Cardiac septum (tissue), 1 donor: ENCODE measurements at places on chromosomes 11 and 22. TPM values are rescaled to one million over a fixed set of nuclear protein-coding genes. Genes with fewer than 3 reads are reported as not detected.

- DNase-seq, result no peak
These were observed 11.8 kb downstream of the IL10RA start for GRCh38 chr11:117997823-117998579.

DNA sequence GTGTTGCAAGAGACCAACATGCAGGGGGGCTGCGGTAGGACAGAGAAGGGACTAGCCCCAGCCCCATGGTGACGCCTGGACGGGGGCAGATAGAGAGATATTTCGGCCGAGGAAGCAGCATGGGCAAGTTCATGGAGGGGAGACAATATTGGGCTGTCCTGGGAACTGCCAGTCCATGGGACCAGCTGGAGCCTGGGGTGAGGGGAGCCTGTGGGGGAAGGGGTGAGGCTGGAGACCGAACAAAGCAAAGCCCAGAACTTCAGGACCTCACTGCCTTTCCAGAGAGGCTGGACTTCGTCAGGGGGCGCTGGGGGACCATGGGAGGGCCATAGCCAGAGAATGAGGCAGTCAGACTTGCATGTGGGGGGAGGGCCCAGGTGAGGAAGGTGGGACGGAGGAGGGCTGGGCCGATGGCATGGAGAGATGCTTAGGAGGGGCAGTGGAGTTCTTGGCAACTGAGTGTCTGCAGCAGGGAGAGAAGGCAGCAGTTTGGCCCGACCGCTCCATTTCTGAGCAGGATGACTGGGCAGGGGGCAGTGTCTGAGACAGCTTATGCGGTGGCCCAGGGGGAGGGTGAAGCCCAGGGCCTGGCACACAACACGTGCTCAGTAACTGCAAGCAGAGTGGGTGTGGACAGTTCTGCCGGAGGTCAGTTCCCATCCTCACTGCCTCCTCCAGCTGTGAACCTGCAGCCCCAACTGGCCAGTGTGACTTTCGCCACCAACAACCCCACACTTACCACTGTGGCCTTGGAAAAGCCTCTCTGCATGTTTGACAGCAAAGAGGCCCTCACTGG lies 712 bp downstream of the UPK3A start:
- no peak for DNase-seq

DNA sequence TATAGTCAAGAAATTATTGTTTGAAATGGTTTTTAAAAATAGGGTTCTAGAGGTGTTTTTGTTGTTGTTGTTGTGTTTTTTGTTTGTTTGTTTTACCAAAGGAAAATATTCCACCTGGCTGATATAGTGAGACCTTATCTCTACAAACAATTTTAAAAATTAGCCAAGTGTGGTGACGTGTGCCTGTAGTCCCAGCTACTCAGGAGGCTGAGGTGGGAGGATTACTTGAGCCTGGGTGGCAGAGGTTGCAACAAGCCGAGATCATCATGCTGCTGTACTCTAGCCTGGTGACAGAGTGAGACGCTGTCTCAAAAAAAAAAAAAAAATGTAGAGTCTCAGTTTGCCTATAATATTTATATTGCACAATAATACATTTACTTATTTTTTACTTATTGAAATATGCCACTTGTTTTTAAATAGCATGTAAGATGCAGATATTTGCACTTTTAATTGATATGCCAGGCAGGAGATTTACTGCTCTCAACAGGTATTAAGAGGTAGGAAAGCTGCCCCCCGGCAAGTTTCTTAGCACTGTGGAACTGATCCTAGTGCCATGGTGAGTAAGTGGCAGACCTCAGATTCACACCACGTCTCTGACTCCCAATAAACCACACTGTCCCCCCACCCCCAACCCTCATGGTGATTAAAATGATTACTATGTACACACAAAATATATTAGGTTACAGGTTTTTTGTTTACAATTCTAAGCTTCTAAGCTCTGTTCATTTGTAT lies 157.4 kb downstream of the TEAD1 start:
- DNase-seq, result no peak

GRCh38 chr11:73173755-73174494 lies 31.8 kb upstream of the FCHSD2 start:
- peak; percentile 88 for DNase-seq

DNA sequence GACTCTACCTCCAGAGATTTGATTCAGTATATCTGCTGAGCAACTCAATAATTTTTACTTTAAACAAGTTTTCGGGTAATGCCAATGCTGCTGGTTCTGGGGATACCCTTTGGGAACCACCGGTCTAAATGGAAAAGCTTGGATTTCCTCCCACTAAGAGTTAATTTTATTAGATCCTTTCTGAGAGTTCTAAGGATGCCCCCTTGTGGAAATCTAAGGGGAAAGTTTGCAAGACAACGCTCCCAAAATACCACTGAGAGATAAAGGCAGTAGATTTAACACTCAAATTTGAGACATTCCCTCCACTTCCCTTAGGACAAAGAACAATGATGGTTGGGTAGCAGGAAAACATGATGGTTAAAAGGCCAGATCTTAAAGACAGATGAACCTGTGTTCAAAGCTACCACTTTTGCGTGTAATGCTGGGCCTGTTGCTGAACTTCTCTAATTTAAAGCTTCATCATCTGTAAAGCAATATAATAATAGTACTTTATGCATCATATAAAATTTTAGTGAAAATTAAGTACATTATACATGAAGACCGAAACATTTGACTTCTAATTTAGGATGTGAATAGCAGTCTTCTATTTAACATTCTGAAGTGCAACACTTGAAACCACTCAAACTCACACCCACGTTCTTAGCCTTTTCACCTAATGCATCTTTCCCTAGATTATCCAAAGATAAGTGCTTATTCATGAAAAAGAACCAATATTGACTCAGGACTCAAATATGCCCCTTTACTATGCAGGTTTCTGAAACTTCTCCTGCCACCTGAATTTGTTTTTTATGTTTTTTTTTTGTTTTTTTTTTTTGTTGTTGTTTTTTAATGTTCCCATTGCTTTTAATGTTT lies 110.1 kb upstream of the LUZP2 start:
- no peak for DNase-seq

DNA sequence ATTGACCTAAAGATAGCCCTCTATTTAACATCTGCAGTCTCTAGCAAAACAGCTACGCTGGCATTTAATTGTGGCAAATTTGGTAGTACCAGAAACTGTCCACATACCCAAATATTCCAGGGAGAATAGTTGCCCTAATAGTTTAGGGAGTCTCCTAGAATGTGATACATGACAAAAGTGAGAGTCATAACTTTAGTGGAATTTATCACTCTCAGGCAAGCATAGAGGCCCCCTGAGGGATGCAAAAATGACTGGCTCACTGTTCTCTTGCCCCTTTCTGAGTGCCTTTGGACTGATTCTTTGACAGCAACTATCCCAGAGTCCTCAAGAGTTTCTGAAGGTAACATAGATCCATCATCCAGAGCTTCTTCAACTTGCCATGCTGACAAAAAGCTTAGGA lies 2.3 kb upstream of the OR51B4 start:
- DNase-seq, result no peak

GRCh38 chr11:114039551-114039950 lies 20.0 kb upstream of the ZBTB16 start:
- DNase-seq, result no peak

GRCh38 chr11:73537969-73538368 lies 59.9 kb downstream of the FAM168A start:
- no peak for DNase-seq

- peak; percentile 78 for DNase-seq
These were observed 679 bp upstream of the SSH3 start for GRCh38 chr11:67302571-67303131.

DNA sequence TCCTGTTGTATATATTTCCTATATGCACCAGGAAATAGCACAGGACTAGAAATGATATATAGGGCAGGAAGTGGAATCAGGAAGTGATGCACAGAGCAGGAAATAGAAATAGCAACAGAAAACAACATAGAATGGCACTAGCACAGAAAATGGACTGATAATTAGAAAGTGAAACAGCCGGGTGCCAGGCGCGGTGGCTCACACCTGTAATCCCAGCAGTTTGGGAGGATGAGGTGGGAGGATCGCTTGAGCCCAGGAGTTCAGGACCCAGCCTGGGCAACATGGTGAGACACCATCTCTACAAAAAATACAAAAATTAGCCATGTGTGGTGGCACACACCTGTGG lies 10.0 kb upstream of the RELT start:
- no peak for DNase-seq

- DNase-seq, result no peak
These were observed 17.2 kb downstream of the KREMEN1 start for GRCh38 chr22:29090039-29090438.

- DNase-seq, result no peak
These were observed 772 bp downstream of the NAV2 start for GRCh38 chr11:19713196-19714021.

DNA sequence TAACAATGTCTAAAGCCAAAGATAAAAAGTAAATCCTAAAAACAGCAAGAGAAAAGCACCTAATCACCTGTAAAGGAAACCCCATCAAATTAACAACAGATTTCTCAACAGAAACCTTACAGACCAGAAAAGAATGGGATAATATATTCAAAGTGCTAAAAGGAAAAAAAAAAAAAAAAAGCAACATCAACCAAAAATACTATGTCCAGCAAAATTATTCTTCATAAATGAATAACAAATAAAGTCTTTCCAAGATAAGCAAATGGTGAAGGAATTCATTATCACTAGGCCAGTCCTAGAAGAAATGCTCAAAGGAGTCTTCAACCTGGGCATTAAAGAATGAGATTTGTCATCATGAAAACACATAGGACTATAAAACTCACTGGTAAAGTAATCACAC lies 192.0 kb upstream of the UBASH3B start:
- DNase-seq, result no peak

DNA sequence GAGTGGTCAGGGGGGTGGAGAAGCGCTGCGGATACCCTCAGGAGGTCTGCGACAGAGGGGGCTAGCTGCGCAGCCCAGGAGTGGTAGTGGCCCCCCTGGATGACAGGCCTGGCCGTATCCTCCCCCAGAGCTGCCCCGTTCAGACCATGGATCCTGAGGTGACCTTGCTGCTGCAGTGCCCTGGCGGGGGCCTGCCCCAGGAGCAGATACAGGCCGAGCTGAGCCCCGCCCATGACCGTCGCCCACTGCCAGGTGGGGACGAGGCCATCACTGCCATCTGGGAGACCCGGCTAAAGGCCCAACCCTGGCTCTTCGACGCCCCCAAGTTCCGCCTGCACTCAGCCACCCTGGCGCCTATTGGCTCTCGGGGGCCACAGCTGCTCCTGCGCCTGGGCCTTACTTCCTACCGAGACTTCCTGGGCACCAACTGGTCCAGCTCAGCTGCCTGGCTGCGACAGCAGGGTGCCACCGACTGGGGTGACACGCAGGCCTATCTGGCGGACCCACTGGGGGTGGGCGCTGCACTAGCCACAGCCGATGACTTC lies 505 bp downstream of the NUDT22 start:
- DNase-seq, result peak; percentile 84

- no peak for DNase-seq
These were observed 36.2 kb upstream of the PRAME start for GRCh38 chr22:22595001-22595835.

The A4GALT gene
- total RNA-seq, result 97.7 TPM

The CLTCL1 gene
- total RNA-seq, result 18.0 TPM

The VPREB1 gene
- total RNA-seq, result not detected

The GPHA2 gene
- total RNA-seq, result not detected

The BDNF gene
- total RNA-seq, result 8.4 TPM

The STK33 gene
- total RNA-seq, result 24.8 TPM
